ENCODE measurements at places on chromosomes 5 and 9.

- no peak for DNase-seq
These were observed 94.7 kb downstream of the YTHDC2 start for GRCh38 chr5:113608113-113608596.

DNA sequence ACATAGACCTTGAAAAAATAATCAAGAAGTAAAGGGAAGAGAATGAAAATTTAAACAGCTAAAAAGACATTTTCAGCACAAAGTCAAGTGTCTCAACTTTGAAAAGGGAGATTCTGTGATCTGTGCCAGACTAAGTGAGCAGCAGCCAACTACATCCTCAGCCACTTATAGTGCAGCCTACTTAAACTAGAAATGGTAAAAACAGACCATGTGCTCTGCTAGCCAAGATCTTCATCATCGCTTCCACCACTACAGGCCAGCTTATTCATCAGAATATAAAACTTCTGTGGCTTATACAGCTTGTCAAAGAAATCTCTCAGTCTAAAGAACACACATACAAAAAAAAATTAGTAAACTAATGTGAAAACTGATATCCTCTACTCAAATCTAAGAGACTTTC lies 63.5 kb downstream of the CEMIP2 start:
- no peak for DNase-seq

DNA sequence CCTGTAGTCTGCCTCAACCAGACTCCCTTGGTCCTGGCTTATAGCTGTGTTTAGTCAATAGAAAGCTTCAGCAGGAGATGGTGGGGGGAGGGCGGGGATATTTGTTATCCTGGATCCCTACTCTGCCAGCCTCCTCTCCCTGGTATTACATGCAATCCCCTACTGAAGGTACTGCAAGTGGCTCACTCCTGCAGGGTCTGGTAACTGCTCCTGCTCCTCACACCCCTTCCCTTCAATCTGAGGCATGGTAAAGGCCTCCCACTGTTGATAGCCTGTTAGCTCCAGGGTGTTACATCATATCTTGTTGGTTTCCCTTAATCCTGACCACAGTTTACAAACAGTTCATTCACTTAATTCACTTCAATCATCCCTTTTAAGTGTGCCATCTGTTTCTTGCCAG lies 137.5 kb downstream of the AP3B1 start:
- no peak for DNase-seq

GRCh38 chr5:107548477-107548876 lies 122.3 kb downstream of the EFNA5 start:
- DNase-seq = no peak

- peak; percentile 38 for DNase-seq
These were observed 61.9 kb upstream of the ELL2 start for GRCh38 chr5:96023518-96023917.

- no peak for DNase-seq
These were observed 396.5 kb downstream of the ANXA1 start for GRCh38 chr9:73548201-73548600.
